ENCODE measurements at places on chromosomes 7 and 10.

DNA sequence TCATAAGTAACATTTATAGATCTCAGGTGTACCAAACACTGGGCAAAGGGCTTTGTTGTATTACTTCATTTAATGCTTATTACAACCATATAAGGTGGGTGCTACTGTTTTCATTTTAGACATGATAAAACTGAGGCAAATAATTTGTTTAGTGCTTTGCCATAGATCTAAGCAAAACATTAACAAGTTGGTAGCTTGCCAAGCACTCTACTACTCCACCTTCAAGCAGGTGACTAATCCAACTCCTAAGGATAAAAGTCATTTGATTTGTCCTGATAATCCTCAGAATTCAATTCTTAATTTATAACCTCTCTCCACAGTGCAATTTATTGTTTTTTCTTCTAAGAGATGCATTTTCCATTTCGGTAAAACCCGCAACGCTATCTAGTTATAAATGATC is 646.4 kb downstream of the GRM8 start:
- DNase-seq, result no peak

GRCh38 chr7:111871283-111871682 is 309.0 kb upstream of the IMMP2L start:
- no peak for DNase-seq

DNA sequence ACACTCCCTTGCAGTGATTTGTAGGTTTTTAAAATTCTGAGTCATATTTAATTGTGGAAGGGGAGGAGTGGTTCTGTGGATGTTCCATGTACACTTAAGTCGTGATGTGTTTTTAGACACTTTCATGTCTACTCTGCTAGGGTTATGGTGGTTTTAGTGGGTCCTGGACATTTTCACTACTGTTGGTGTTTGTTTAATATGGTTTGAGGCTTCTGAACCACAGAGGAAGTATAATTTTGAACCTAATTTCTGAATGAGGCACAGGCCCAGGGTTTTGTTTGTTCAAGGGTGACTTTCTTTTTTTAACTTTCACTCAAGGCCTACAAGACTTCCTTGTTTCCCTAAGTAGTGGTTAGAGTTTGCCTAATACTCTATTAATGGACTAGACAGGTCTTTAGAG is 13.3 kb downstream of the SLC26A5 start:
- DNase-seq, result no peak

DNA sequence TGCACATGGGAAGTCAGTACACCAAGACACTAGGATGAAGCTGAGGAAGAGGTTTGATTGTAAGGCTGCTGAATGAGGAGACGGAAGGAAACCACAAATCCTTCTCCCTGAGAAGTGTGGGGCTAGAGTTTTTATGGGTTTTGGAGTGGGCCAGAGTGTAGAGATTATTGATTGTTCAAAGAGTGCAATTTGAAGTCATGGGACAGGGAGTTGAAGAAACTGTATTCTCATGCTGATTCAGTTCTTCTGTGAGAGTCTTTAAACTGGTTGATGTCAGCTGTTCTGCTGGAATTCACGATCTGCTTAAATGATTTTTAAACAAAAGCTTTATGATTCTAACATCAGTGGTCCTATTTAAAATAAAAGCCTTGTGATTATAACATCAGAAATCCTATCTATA is 91.2 kb downstream of the CSTF2T start:
- no peak for DNase-seq

DNA sequence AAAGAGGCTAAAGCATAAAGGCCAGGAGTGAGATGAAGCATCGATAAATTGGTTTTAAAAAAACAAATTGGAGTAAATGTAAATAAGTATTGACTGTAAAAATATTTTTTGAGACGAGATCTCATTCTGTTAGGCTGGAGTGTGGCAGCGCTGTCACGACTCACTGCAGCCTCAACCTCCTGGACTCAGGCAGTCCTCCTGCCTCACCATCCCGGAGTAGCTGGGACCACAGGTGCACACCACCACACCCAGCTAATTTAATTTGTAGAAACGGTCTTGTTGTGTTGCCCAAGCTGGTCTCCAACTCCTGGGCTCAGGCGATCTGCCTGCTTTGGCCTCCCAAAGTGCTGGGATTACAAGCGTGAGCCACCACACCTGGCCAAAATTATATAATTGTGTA is 17.8 kb downstream of the HNRNPA2B1 start:
- DNase-seq, result no peak

- no peak for DNase-seq
Observed at GRCh38 chr7:79833616-79834015, 301.0 kb upstream of the GNAI1 start.

- DNase-seq, result no peak
Observed at GRCh38 chr7:44080118-44080517, 2.2 kb downstream of the POLM start.

GRCh38 chr7:134447383-134447782 is 11.5 kb downstream of the AKR1B1 start:
- no peak for DNase-seq

DNA sequence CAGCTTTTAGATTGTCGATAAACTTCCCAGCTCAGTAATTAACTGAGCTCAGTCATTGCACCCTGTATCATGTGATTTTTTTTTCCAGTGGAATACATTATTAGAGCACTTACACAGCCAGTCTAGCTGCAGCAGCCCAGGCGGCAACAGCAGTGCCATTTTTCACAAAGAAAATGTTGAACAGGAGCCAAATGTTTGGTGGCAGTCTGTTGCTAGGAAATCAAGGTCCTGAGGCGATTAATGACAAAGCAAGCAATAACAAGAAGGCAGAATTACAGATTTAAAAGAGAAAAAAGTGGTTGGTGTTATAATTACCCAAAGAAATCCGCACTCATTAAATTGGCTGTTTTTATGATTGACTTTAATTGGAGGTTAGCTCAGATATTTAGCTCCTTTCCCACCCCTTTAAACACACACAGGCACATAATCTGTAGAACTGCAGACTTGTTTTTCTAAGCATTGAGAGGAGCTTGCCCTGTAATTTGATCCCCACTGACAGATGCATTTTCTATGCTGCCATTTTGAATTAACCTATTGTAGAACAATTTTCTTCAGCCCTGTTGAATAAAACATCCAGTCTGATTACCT is 267.4 kb downstream of the ADK start:
- peak; percentile 99 for DNase-seq

- no peak for DNase-seq
Observed at GRCh38 chr10:111707076-111707475, 476.5 kb downstream of the GPAM start.

- DNase-seq, result no peak
Observed at GRCh38 chr10:76353237-76353851, 921.9 kb downstream of the LRMDA start.
